ENCODE measurements at places on chromosomes 2 and 18.

GRCh38 chr2:155651851-155652250 is 680.7 kb downstream of the NR4A2 start:
- no peak for DNase-seq

DNA sequence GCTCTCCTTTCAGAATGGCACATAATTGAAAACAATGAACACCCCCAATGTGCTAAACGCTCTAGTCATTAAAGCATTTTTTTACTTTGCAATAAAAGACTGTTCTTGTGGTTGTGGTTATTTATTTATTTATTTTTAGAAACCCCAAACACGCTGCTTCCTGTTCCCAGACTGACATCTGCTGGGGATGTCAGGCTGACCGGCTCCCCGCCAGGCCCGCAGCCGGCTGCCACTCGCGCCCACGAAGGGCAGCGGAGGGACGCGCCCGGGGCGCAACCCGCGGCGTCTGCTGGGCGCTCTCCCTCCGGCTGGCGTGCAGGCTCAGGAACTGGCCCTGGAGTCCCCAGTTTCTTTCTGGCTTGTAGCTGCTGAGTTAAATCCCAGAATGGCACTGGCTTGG is 83.1 kb upstream of the SP3 start:
- DNase-seq, result no peak

DNA sequence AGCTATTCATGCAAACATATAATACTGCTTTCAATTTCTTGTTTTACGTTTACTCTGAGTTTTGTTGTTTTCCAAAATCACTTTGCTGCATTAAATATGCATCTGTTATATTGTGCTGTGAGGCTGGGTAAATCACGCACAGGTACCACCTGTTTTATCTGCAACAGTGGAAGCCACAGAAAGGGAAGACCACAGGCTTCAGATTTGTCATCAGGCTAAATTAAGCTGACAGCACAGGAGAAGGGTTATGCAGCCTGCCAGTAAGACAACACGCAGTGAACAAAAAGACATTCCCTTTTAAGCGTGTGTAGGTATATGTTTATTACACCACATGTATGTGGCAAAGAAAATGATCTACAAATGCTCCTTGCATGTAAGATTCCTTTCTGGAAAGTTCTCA is 38.2 kb downstream of the ZNF516 start:
- no peak for DNase-seq

DNA sequence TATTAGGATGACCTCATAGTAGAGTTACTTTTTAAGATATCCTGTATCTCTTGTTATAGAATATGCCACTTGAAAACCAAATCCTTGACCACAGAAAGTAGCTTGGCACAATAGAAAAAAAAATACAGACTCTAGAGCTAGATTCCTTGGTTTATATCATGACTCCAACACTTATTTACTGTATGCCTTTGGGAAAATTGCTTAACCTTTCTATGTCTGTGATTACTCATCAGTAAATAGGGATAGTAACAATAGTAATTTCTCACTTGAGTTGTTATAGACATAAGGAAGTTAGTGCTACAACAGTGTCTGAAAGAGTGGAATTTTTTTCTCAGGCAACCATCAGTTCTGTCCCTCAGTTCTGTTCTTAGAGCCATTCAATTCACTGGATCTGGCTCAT is 193.8 kb downstream of the GULP1 start:
- DNase-seq, result peak; percentile 43

- no peak for DNase-seq
Observed at GRCh38 chr2:19392191-19392590, 33.8 kb upstream of the OSR1 start.

GRCh38 chr2:174711206-174711605 is 53.1 kb downstream of the CHRNA1 start:
- no peak for DNase-seq

- peak; percentile 78 for DNase-seq
Observed at GRCh38 chr2:62654423-62654791, 51.1 kb upstream of the EHBP1 start.

DNA sequence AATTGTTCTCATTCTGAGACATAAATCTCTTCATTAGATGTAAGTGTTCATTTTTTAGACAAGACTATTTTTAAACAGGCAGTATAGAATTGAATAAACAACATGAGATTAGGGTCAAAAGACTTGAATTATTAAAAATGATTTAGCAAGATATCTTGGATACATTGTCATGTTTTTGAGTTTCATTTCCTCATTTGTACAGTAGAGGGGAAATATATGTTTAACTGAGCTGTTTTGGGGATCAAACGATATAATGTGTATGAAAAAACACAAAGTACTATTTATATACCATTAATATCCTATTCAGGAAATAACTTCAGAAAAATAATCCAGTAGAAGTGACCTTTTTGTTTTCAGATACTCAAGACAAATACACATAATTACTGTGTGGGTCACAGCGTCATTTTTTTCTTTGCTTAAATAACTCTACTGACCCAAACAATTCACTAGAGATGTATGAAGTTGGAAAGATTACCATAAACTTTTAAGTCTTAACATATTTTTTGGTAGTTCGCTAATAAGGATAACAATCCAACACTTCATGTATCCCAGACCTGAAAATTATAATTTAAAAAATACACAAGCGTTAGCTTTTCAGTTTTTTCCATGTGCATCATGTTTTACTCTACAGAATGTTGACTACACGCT is 896 bp upstream of the ASXL3 start:
- no peak for DNase-seq

GRCh38 chr2:77977471-77978063 is 455.4 kb upstream of the LRRTM4 start:
- no peak for DNase-seq

GRCh38 chr2:97706708-97707345 is 6.5 kb upstream of the ZAP70 start:
- no peak for DNase-seq

DNA sequence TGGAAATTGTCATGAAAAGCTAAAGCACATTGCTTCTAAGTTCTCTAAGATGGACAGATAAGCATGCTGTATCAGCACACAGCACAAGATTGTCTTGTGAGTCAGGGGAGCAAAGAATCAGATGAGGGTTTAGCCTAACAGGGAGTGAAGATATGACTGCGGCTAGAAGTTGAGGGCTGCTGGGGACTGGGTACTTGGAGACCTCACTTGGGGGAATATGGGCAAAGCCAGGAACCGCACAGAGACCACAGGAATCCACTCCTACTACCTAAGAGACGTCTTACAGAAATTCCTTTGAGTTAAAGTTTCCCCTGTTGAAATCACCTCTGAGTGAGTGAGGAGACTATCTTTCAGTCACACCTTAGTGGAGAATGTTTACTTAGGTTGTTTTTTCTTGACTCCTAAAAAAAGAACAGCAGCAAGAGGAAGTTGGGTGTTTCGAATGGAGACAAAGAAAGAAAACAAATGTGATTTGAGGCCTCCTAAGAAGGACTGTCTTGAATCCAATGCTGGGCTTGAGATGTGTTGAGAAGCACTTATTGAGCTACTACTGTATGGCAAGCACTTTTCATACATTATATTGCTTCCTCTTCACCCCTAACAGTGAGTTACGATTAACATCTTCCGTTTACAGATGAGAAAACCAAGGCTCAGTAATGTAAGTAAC is 100.7 kb downstream of the ANKRD44 start:
- peak; percentile 84 for DNase-seq

GRCh38 chr18:79558196-79558932 is 121.2 kb upstream of the CTDP1 start:
- no peak for DNase-seq

DNA sequence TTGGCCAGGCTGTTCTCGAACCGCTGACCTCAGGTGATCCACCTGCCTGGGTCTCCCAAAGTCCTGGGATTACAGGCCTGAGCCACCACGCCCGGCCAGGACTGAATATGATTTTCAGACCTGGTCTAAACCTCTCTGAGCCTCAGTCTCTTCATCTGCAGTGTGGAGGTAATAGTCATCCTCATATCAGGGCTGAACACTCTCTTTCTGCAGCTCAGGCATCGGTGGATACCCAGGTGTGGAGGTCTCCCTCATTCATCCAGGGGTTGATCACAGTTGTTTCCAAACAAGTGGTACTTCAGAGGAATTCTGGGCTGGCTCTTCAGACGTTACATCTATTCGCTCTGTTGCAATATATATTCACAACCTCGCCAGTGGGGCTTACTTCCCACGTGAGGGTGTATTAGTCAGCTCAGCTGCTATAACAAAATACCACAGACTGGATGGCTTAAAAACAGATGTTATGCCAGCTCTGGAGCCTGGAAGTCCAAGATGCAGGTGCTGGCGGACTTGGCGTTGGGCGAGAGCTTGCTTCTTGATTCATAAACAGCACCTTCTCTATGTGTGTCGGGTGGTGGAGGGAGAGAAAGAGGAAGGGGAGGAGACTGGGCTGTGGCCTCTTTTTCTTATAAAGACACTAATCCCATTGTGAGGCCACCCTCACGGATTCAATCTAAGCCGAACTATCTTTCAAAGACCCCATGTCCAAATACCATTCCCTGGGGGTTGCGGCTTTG is 2.9 kb upstream of the MBP start:
- DNase-seq, result no peak

- DNase-seq, result peak; percentile 34
Observed at GRCh38 chr2:55115761-55116597, 65.7 kb upstream of the RTN4 start.

- DNase-seq, result peak; percentile 86
Observed at GRCh38 chr2:236871500-236872001, 214.1 kb upstream of the COPS8 start.

GRCh38 chr2:175576270-175576669 is 394.8 kb upstream of the ATP5MC3 start:
- DNase-seq, result no peak

DNA sequence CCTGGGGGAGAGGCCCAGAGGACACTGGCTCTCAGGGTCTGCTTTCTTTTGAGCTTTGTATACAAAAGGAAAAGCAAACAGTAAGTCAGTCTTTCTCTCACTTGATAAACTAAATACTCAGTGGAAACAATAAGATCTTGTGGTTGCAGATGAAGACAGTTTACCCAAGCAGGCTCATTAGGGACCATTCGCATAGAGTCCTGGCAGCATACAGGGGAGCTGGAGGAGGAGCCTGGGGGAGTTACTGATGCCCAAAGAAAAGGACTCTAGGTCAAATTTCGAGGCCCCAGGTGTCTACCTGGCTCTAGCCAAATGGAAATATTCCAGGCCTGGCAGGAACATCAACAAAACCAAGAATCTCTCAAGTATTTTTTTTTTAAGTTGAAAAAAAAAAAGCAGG is 225.3 kb downstream of the CNTNAP5 start:
- no peak for DNase-seq

DNA sequence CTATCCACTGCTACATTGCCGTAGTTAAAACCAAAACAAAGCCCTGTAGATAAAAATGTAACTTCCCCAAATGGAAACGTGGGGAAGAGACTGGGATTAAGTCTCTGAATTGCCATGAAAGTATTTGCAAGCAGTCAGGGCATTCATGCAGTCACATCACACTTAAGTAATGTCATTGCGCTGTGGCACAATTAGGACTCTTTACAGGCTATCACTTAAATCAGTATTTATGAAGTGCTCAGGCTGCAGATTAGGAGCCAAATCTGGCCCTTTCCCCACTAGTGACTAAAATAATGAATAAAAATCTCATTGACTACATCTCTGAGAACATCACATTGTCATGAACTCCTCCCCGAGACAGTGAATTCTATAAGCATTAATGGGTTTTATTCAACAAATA is 300.9 kb downstream of the ICOS start:
- no peak for DNase-seq

- DNase-seq, result no peak
Observed at GRCh38 chr2:23567161-23567756, 182.3 kb downstream of the KLHL29 start.

DNA sequence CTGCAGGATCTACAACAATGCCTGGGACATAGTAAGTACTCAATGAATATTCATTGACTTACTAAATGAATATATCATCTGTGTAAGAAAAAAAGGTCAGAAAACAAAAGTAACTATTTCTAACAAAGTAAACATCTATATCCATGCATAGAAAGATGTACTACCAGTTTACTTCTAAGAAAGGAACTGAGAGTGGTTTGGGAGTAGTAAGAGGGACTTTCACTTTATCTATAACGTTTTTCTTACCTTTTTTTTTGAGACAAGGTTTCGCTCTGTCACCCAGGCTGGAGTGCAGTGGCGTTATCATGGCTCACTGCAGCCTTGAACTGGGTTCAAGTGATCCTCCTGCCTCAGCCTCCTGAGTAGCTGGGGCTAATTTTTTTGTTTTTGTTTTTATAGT is 25.7 kb downstream of the DHX57 start:
- no peak for DNase-seq

DNA sequence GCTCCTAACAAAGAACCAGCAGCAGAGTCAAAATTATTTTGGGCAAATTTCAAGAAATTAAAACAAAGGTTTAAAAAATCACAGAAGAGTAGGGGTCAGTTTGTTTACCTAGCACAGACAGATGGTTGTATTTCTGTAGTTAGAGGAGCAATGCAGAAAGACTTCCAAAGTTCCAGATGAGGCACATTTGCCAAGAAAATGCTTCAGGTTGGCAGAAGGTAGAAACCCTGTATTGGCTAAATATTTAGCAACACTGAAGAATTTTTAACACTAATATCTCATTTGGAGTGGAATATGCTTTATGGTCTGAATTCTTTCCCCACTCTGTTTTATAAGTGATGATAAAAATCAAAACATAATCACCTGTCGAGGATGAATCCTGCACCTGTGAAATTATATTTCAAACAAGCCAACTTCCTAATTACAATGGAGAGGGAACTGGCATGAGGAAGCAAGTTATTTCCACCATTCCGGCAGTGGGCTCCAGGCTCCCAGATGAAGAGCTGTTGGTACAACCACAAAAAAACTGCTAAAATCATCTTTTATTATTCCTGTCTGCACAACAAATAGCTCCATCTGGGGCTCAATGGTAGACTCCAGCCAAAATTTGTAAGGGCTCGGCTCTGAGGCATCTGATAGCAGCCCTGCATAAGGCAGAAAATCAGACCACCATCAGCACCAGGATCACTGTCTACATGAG is 286.5 kb upstream of the REV1 start:
- DNase-seq, result no peak

DNA sequence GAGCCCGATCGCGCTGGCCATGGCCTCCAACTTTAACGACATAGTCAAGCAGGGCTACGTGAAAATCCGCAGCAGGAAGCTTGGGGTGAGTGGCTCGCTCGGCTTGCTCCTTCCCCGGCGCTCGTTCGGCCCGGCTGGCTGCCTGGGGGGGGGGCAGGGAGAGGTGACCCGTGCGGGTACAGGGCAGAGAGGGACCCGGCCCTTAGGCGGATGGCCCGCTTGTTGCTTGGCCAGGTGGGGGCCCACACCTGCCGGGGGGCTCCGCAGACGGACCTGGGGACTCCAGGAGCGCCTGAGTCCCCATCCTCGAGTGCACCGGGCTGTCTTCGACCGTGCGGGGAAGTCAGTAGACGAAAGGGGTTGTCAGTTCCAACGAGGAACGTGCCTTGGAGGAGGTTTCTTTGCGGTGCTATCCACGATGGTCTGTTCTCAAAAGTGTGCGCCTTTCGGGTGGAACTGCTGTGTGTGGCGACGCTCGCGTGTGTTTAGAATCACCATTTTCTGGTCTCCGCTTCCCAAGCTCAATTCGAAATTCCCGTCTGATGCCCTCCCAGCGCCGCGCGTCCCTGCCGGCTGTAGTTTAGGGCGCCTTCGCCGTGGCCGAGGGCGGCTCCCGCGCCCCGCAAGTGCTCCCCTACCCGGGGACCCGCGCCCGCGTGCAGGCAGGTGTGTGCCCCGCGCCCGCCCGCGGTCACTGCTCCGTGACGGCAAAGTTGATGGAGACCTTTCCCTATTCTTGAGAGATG is 711 bp downstream of the DOK6 start:
- DNase-seq, result no peak
